ENCODE measurements at places on chromosomes 7 and 10.

- no peak for DNase-seq
These were observed 46.9 kb upstream of the STK17A start for GRCh38 chr7:43535810-43536585.

DNA sequence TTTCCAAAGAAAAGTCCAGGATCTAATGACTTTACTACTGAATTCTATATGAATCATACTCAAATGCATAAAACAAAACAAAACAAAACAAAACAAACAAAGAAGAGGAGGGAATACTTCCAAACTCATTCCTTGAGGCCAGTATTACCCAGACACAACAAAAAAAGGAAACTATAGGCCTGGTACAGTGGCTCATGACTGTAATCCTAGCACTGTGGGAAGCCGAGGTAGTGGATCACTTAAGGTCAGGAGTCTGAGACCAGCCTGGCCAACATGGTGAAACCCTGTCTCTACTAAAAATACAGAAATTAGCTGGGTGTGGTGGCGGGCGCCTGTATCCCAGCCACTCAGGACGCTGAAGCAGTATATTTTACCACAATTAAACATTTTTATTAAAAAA lies 114.6 kb downstream of the NRBF2 start:
- DNase-seq = no peak

DNA sequence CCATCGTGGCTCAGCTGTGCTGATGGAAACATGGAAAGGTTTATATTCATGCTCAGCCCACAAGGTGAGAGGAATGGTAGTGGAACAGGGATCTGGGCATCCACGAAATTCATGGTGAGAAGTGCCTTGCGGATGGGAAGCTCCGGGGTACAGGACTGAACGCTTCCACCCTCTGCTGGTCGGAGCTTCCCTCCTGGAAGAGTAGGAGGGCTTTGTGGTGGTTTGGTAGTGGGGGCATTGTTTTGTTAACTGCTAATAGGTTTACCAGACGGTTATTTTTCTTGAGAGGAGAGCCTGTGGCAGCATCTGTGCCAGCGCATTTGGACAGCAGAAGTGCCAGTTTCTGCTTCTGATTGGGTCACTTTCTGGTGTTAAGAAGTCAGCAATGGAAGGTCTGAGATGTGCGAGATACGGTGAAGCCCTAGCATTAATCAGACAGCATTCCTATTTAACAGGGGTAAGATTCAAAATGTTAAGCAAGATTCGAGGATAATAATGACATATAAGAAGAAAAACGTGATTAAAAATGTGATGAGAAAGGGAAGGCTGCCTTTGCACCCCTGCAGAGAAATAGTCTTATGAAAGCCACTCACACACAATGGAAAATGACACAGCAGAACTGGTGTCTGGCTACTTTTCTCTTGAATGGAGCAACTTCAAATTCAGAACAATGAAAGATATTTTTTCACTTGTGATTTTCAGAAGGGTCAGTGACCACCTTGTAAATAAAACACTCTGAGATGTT lies 17.7 kb downstream of the ABCA13 start:
- no peak for DNase-seq

DNA sequence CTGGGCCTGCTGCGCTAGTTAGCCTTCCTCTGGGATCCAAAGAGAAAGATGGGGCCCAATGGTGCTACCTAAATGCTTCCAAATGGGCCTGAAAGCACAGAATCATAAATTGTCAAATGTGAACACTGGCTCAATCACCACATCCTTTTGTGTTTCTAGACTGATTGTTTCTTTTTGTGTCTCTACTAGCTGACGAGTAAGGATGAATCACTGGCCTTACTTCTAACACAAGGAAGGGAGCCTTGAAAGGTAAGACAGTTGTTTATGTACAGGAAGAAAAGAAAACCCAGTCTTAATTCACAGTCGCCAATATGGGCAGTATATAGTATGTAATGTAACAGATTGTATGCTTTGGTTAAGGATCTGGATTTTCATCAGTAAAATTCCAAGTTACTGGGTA lies 89.5 kb downstream of the ZNF92 start:
- no peak for DNase-seq

DNA sequence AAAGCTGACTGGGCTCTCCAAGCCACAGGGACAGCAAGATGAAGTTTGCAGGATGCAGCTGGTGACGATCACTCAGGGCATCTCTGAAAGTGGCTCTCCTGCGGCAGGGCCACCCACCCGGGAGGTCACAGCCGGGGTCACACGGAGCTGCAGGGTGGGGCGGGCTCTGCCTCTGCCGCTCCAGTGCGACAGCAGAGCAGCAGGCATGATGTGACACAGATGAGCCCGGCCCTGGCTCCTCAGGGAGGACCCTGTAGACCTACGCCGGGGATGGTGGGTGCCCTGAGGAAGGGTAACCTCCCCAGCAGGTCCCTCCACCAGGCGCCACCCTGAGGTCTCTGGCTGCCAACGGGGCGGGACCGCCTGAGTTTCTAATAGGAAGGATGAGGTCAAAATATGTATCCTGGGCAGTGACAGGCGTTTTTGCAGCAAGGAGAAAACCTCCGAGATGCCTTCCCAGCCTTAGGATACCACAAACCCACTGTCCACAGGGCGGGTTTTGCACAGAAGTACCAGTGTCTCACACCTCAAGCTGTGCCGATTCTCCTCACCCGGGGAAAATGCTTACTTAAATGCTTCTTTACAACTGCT lies 114.8 kb upstream of the DIP2C start:
- DNase-seq = peak; percentile 17

GRCh38 chr7:90625562-90625961 lies 29.4 kb downstream of the CDK14 start:
- DNase-seq = no peak

DNA sequence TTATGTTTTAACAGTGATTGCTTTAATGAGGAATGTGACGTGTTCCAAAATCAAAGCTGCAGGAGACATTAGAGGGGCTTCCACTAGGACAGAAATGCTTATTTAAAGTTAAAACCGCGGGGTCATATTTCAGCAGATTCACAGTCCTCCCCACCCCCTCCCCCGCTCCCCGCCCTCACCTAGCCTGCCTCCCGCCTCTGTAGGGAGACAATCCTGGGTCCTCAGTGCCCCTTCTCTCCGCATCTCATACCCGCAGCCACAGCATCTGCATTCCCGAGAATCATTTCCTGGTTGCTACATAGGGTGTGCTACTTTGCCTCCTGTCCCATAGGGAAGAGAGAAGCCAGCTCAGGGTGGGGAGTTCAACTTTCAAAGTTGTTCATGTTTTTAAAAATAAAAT lies 3.1 kb upstream of the DRGX start:
- no peak for DNase-seq

DNA sequence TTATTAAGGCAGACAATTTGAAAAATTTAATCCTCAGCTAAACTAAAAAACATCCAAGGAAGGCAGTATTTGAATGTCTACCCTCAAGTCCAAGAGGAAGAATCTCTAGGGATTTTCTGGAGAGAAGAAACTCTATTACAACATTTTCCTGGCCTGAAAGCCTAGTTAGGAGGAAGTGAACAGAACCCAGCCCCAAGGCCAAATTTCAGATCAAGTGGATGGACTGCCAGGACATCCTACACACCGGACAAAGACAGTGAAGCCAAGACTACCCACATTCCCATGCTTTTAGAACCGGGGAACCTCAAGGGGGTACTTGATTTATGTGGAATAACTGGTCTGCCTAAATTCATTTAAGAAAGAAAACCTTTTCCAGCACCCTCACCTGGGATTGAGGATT lies 108.9 kb upstream of the MEOX2 start:
- DNase-seq = no peak

DNA sequence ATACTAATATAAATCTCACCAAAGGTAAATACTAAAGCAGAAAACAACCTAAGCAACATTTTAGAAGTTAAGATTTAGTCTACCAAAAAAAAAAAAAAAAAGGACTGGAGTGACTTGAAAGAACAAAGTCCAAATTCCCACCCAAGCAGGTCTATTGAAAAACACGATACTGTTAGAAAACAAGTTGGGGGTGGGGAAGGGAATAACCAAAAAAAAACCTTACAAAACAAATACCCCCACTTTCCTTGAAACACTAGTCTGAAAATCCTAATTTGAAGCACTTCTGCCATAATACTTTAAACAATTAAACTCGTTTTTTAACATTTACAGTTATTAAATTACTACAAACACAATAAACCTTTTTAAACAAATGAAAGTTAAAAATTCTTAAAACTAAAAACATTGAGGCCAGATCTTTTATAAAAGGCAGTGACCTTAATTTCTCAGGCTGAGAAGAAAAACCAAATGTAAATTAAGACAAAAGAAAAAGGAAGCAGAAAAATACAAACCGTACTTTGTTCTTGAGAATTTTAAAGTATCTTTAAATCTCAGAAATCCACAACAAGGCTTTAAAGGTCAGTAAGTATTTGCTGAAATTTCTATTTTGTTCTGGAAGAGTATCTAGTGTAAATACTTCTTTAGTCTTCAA lies 135.1 kb downstream of the NRBF2 start:
- no peak for DNase-seq

GRCh38 chr7:51878865-51879264 lies 562.3 kb upstream of the COBL start:
- DNase-seq = no peak

GRCh38 chr7:114653364-114654088 lies 238.9 kb downstream of the FOXP2 start:
- no peak for DNase-seq

DNA sequence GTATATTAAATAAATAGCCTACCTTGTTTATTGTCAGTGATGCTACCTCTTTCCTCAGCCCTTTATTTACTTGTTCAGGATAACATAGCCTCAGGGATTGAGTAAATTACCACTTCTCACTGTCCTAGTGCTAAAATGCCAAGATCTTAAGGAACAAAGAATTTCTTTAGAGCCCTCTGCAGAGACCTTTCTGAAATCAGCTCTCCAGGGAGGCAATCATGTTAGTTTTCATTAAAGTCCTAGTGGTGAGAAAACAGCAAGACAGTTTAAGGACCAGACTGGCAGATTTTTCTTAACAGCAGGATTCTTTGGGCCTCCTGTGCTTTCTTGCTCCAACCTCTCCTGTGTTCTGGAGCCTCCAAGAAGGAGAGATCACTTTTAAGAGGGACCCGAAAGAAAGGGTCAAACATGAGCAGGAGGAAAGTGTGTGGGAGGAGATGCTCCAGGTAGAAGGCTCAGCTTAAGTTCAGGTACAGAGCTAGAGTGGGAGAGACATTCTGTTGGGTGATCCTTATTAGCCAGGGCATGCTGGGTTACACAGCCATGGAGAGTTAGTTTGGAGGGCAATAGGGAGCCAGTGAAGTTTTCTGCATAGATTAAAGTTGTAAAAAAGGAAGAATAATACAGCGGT lies 1.2 kb upstream of the PLCE1 start:
- DNase-seq = no peak

DNA sequence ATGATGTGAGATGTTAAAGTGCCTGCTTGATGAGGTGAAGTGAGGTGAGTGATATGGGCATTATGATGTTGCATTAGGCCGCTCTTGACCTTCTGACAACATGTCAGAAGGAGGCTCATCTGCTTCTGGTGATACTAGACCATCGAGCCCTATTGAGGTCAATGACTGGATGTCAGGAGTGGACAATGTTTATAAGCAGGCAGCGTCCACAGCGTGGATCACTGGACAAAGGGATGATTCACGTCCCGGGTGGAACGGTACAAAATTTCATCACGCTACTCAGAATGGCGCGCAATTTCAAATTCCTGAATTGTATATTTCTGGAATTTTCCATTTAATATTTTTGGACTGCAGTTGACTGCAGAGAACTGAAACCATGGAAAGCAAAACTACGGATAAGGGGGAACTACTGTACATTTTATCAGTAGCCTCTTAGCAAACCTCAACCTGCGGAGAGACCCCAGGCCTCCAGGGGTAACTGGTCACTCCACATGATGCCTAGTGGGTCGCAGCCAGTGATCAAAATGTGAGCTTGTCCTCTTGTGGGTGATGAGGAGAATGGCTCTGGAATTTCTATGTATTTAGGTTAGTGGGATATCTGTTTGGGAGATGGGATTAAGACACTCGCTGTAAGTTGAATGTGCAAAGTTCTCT lies 5.7 kb upstream of the ZCCHC24 start:
- no peak for DNase-seq

DNA sequence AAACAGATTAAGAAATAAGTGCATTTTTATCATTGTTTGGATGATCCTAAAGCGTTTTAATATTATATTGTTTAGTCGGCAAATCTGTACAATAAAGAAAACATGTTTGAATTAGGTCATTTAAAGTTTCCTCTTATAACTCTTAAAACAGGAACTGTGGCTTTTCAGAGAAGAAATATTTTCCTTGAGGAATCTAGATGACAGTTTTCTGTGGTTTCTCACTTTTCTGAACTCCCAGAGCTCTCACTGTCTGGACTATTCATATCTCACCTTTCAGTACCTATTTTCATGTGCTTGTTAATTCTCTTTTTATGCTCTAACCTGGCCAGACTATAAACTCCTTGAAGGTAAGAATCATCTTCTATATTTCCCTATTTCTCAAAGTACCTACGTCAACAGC lies 135.1 kb downstream of the CHN2 start:
- DNase-seq = no peak

GRCh38 chr7:22617166-22617565 lies 109.8 kb upstream of the IL6 start:
- DNase-seq = no peak

DNA sequence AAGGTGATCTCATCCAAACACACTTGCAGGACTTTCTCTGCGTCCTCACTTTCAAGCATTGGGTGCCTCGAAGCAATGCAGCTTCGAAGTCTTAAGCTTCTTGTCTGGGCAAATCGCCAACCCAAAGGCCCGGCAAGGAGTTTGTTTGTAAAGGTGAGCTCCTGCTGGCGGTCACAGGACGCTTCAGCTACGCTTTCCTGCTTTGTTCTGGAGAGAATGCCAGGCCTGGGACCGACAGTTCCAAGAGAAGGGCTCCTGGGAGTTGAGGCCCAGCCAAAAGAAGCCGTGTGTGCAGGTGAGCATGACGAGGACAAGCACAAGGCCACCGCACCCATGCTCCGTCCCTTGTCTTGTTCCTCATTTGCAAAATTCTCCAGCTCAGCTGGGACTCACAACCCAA lies 106.6 kb upstream of the DOCK1 start:
- DNase-seq = no peak

- no peak for DNase-seq
These were observed 5.7 kb upstream of the R3HCC1L start for GRCh38 chr10:98128802-98129201.

GRCh38 chr10:131216681-131217230 lies 94.8 kb downstream of the TCERG1L start:
- no peak for DNase-seq

DNA sequence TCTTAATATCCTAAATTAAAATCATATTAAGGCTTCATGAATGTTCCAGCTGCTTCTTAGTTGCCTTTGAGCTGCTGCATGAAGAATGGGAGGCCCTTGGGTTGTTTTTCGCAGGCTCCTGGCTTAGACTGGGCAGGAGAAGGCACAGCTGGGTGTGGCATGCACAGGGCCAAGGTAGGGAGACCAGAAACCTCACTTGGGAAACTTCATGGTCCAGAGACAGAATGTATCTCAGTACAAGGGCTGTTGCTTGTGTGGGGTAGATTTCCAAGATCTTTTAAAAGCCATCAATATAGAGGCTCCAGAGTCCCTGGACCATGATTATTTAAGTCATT lies 49.9 kb downstream of the BUB3 start:
- DNase-seq = no peak

GRCh38 chr7:134737566-134738345 lies 41.7 kb upstream of the CALD1 start:
- DNase-seq = no peak

GRCh38 chr7:41964849-41965745 lies 262.2 kb upstream of the INHBA start:
- no peak for DNase-seq

- no peak for DNase-seq
These were observed 44.9 kb downstream of the GNA12 start for GRCh38 chr7:2799253-2799652.

Data from CMK (cell line).